ENCODE measurements at places on chromosomes 7 and 10.

- no peak for DNase-seq
Measured at GRCh38 chr10:102347236-102347828, 48.2 kb upstream of the NFKB2 start.

- DNase-seq: no peak
Measured at GRCh38 chr10:67934336-67934735, 49.9 kb downstream of the SIRT1 start.

- DNase-seq: no peak
Measured at GRCh38 chr7:2060701-2061100, 172.0 kb downstream of the MAD1L1 start.

DNA sequence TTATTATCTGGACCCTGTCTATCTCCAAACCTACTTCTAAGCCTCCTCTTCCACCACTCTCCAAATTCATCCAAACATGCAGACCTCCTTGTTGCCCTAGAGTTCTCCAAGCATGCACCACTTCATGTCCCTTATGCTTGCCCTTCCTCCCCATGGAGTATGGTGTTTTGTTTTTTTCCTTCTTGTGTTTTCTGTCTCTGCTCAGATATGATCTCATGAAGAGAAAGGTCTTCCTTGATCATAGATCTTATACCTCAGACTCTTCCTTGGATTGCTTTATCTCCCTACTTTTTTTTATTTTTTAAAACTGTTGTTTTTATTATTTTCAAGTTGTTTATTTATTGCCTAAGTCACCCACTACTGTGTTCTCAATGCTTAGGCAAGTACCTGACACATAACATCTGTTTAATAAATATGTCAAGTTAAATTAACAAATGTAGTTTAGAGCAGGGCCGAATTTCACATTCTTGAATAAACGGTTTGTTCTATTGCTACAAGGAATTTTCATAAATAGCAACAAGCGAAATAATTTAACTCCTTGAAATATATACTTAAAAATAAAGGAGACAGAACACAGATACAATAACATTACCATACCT, 84.5 kb downstream of the HGF start:
- no peak for DNase-seq

- no peak for DNase-seq
Measured at GRCh38 chr10:130053561-130053960, 57.1 kb downstream of the C10orf143 start.

DNA sequence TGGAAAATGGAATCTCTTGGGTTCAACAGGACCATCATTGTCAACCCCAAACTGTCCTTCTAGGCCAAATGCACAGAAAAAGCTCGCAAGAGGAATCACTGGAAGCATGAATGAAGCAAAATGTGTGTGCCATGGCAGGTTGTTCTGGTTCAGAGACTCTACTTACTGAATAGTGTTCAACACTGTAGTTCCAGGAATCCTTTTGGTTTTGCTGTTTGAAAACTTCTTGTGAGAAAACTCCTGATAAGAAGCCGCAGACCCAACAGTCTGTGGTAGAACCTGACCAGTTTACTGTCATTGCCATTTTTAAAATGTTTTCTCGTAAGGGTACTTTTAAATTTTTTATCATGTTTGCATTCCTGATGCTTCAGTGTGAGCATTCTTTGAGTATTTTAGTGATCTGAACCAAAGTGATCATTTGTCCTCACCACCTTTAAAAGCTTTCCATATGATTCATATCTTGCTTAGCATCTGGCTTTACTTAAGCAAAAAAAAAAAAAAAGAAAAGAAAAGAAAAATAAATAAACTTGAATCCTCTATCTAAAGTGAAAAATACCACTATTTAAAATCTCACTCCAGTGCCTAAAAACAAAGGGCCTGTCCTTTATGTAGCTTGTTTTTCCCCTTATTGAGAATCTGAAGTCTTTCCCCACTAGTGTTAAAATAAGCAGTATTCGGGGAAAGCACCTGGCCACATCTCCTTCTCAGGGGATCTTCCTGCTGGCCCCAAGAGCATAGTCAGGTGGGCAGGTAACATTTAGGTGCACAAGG, 92.4 kb downstream of the WNT2 start:
- DNase-seq: no peak

DNA sequence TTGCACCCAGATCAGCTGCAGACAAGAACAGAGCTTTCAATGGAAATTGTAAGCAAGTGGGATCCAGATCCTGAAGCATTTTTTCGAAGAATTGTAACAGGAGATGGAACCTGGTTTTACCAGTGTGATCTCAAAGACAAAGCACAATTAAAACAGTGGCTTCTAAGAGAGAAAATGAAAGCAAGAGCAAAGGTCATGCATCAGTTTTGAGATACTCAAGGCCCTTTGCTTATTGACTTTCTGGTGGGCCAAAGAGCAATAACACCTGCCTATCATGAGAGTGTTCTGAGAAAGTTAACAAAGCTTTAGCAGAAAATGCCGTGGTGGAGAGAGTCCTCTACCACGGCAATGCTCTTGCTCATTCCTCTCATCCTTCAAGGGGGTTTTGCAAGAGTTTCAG, 194.8 kb downstream of the TMEM178B start:
- DNase-seq: no peak

GRCh38 chr7:112411186-112411795, 39.0 kb upstream of the IFRD1 start:
- no peak for DNase-seq

GRCh38 chr7:150955519-150956394, 22.4 kb downstream of the KCNH2 start:
- DNase-seq: no peak

- DNase-seq: no peak
Measured at GRCh38 chr7:46852795-46853194, 729.1 kb downstream of the TNS3 start.

DNA sequence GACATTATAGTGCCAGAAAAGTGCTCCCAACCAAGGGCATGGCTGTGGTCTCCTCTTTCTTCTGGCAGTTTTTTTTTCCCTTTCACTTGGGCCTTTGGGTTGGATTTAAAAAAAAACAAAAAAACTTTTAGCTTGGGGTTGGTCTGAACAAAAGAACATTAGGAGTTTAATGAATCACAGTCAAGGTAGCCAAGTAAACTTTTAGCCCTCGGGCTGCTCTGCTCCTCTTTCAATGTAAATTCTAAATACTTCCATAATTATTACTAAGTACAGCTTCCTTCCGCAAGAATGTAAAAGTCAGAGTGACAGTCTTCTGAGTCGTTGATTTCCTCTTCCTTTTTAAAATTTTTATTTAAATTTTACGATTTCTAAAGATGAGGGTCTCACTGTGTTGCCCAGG, 79.2 kb downstream of the NRF1 start:
- DNase-seq: no peak

- DNase-seq: no peak
Measured at GRCh38 chr7:150957133-150958020, 20.7 kb downstream of the KCNH2 start.

- no peak for DNase-seq
Measured at GRCh38 chr7:89311886-89312285, 516.3 kb upstream of the TEX47 start.
